ENCODE measurements at places on chromosomes 1 and 21.
A peak's percentile ranks its signal among the peaks of the same experiment; 100 is the strongest.

DNA sequence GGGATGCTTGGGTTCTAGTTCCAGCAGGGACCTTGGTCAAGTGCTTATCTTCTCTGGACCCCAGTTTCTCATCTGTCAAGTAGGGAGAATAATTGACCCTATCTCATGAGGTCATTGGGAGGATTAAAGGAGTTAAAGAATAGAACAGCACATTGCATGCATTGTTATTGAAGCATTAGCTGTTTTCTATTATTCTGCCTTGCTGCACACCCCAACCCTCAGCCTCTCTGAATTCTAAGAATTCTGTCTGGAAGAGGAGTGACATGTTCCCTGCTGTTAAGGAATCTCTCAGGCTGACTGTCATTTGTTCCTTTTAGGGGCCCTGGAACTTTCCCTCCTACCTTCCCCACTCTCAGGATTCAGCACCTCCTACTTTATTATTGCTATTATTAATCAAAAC, 73.9 kb downstream of the NENF start:
- no peak for DNase-seq

GRCh38 chr1:151513626-151514121, 2.5 kb downstream of the CGN start:
- no peak for DNase-seq

- no peak for DNase-seq
Measured at GRCh38 chr1:66244429-66244828, 289.5 kb upstream of the SGIP1 start.

DNA sequence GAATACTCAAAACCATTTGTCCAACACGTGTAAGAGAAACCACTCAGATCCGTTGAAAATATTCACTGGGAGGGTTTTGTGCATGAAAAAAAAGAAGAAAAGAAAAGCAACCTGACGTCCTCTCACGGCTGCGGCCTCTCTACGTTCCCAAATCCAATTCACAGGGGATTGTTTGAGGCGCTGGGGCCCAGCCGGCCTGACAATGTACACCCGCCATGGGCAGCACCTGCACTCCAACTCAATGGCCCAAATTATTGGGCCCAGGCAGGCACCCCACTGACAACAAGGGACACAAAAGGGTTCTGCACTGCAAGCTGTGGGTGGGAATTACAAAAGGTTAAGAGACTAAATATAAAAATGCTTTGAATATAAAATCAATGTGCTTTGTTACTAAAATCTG, 41.5 kb downstream of the MORN1 start:
- no peak for DNase-seq

GRCh38 chr1:59290193-59290949, 6.5 kb upstream of the FGGY start:
- DNase-seq = peak; percentile 37

DNA sequence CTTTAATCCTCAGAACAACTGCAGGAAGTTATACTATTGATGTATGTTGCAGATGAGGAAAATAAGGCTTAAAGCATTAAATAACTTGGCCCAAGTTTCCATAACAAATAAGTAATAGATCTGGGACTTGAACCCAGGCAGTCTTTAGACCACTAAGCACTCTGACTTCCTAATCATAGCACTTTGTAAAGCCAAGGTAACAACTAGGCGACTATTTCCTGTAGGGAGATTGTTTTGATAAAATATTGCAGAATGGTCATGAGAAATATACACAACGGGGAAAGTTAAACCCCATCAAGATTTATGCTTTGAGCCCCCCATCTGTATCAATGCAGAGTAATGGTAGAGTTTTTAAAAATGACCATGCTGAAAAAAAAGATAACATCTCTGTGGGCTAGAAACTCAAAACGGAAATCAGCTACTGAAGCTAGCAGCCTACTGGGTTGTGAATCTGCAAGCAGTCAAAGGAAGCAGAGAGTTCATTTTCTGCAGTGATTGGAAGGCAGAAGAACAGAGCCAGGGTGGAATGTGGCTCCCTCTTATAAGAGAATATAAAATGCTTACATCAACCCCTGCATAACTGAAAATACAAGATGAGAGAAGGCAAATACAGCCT, 111.2 kb upstream of the OLIG2 start:
- DNase-seq = no peak

GRCh38 chr1:6002714-6003501, 10.7 kb upstream of the NPHP4 start:
- peak; percentile 69 for DNase-seq

GRCh38 chr1:224996266-224996665, 66.8 kb downstream of the DNAH14 start:
- no peak for DNase-seq

- no peak for DNase-seq
Measured at GRCh38 chr21:17786071-17786850, 32.9 kb downstream of the C21orf91 start.

GRCh38 chr1:185532856-185533255, 201.3 kb upstream of the HMCN1 start:
- no peak for DNase-seq

GRCh38 chr1:158177700-158178450, 2.8 kb upstream of the CD1D start:
- DNase-seq = peak; percentile 95

DNA sequence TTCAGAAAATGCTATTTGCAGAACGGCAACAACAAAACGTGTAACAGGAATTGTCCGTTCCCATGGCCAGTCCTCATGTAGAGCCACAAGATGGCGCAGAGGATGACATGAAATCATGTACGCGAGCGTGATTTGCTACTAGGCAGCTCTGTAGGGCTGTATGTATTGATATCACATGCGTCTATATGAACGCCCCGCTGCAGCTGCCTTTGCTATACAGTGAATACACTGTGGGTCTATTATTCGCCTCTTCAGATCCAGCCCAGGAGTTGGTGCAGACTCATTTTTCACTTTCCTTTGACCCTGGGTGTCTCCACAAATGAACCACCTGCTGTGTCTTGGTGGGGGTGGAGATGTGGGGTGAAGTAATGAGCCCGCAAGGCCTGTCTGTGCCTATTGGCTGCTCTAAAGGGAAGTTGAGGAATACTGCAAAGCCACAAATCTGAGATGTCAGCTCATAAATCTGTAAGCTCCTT, 361.5 kb downstream of the KIF26B start:
- no peak for DNase-seq

GRCh38 chr1:41103766-41104165, 82.2 kb upstream of the SLFNL1 start:
- no peak for DNase-seq

GRCh38 chr1:105122041-105122440, 1372.3 kb downstream of the AMY1C start:
- no peak for DNase-seq

GRCh38 chr1:166237675-166238074, 70.9 kb upstream of the FAM78B start:
- no peak for DNase-seq

Data from left cardiac atrium (tissue), 4 donors.